DMS53 (cell line): ENCODE measurements at places on chromosomes 6 and 20.

DNA sequence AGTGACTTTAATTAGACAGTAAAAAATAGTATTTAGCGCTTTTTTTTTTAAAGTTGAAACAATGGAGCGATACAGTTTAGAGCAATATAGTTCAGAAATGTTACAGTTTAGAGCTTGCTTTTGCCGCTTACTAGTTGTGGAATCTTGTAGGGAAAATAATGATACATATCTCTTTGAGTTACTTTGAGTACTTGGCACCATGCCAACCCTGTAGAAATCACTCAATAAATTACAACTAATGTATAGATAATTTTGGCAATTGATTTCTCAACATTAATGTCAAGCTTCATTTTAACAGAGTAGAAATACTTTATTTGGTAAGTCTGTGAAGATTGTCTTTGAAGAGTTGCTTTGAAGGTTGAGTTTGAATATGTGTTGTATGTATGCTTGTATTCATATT lies 27.4 kb downstream of the CDC40 start:
- DNase-seq: no peak

DNA sequence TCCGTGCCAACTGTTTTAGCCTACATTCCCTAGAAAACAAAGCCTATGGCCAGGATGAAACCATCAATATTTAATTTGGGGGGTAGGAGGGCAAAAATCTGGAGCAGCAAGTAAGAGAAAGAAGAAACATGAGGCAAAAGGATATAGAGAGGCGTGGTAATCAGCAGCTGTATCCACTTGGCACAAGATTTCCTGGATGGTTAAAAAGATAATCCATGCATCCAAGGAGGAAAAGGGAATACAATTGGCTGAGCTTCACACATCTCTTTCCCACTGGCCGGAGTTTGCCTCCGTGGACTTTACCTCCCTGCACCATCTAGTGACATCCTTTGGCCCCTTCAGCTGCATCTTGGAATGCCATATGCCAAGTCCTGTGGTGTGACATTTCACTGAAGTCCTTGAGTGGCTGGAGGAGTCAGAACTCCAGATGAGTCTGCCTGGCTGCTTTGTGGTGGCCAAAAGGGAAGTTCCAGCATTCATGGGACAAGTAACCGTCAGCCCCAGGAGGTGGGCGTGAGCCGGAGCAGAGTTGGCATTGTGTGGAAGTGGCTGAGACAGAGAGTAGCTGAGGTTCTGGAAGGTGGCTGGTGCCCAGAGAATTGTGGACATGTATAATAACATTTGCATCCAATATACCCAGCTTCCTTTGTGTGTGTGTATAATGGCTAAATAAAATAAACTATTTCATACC lies 13.7 kb upstream of the TMX4 start:
- DNase-seq: no peak

- no peak for DNase-seq
Measured at GRCh38 chr6:110676396-110676795, 138.9 kb downstream of the CDK19 start.

- DNase-seq: no peak
Measured at GRCh38 chr6:104162036-104162669, 697.6 kb downstream of the HACE1 start.

DNA sequence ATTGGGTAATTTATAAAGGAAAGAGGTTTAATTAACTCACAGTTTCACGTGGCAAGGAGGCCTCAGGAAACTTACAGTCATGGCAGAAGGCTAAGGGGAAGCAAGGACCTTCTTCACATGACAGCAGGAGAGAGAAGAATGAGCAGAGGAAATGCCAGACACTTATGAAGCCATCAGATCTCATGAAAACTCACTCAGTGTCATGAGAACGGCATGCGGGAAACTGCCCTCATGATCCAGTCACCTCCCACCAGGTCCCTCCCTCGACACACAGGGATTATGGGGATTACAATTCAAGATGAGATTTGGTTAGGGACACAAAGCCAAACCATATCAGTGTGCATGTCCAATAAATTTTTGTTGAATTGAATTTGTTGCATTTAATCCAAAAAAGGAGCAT lies 52.0 kb downstream of the ECT2L start:
- no peak for DNase-seq

DNA sequence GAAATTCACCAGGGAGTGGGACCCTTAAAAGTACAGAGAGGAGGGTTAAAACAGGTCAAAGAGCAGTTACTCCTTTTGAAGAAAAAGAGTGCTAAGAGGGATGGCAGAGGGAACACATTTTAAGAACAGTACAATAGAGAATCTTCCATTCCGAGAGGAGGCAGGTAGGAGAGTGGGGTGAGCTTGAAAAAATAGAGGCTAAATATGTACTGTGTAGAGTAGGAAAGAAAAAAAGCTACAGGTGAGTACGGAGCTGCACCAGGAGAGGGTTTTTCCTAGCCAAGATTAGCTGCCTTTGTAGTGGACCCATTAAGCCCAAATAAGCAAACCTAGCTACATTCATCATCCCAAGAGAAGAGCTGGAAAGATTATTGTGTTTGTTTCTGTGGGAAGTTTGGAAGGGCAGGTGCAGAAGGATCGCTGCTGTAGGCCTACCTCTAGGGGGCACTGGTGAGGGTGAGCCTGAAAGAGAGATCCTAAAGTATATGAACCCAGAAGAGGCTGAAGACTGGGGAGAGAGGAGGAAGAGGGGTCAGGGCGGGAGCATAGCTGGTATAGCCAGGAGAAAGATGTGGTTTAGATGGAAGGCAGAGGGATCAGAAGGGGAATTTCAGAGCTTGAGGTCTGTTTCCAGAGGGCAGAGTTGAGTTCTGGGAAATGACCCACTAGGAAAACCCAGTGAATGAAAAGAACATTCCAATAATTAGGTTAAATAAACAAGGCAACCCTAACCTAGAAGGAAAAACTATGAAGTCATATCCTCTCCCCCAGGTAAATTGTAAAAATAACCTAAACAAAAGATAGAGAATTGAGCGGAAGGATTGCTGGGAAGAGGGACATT lies 50.2 kb upstream of the HINT3 start:
- peak; percentile 55 for DNase-seq

DNA sequence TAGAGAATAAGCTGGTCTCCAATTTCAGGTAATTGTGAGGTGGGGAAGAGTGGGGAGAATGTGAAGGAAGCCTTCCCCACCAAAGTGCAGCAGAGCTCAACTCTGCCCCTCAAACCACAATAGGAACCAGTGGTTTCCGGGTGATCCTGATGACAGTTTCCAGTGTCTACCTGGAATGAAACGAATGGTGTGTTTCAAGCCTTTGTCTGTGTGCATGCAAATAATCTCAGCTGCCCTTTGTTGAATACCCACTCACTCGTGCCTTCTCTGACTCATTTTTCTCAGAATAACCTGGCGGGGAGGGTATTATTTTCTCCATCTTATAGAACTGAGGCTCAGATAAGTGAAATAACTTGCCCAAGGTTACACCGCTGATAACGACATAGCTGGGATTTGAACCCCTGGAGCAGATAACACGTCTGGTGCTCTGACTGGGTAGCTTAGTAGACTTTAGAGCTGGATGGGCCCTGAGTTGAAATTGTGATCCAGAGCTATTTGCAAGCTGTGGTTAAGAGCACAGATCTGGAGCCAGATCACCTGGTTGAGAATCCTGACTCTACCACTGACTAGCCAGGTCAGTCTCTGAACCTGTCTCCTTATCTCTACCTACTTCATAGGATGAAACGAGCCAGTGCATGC lies 85.1 kb downstream of the EYA2 start:
- peak; percentile 29 for DNase-seq

DNA sequence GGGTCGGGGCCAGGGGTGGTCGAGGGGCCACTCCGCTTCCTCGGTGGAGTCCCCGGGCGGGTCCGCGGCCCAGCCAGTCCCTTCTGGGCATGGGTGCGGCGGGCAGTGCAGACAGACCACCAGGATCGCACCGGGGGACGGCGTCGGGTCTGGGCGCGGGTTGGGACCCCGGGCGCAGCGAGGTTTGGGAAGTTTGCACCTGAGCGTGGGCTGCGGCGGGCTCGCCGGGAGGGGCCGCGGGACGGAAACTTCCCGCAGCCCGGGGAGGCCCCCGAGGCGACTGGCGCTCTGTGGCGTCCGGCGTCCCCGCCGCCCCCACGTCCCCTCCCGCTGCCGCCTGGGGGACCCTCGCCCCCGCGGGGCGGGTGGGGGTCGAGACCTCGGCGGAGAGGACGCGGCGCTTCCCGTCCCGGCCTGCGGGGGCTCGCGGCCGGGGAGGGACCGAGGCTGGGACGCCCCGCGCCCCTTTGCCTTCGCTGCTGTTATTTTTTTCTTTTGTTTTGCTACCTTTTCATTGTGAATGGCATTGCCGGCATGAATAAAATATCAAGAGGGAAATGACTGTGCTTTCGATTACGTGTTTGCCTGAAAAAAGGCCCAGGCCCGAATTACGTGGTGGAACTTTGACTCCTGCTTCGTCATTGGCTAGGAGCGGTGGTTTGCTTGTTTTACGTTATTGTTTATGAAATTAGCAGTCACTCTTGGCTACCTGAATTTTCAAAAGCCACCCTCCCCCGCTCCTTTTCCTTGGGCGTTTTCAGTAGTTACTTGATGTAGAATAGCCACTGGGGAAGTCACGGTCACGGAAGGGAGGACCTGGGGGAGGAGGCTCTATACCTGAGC lies 703 bp downstream of the SNX9 start:
- DNase-seq: peak; percentile 69

DNA sequence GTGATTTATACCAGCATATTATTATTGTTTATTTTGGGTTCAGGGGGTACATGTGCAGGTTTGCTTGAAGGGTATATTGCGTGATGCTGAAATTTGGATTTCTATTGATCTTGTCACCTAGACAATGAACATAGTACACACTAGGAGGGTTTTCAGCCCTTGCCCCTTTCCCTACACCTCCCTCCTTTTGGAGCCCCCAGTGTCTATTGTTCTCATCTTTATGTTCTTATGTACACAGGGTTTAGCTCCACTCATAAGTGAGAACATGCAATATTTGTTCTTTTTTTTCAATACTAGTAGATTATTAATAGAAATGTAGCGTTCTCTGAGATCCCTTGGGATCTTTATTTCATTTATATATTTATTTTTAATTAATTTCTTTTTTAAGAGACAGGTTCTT lies 79.2 kb upstream of the MRAP2 start:
- DNase-seq: peak; percentile 53

- DNase-seq: peak; percentile 24
Measured at GRCh38 chr20:50373674-50374286, 136.4 kb upstream of the PTPN1 start.

DNA sequence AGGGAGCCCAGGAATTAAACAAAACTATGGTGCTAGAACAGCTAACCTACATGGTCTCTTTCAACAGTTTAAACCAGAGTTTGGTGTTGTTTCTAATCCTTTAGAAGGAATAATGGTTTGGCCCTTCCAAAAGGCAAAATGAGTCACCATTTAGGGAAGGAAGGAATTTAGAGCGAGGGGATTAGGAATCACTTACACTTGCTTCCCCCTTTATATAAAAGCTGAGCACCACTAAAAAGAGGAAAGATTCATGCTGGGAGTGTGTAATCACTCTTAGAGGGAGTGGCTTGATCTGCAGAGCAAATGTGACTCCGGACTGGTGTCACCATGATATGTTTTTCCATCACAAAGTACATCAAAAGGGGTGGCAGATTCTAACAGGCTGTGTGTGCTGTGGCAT lies 63.6 kb downstream of the F13A1 start:
- DNase-seq: no peak

DNA sequence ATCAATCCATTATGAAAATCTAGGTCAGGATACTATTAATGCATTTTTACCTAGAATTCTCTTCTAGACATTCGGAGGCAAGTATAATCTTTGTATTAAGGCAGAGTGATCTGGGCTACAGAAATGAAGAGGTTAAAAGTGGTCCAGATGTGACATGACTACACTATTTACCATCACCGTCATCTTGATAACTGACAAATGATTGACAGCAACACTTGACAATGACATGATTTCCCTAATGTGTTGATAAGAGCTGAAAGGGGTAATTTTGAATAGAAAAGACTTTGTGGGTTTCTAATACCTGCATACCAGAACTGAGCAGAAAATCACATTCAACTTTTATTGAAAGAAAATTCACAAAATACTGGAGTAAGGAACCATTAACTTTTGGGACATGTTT lies 718.9 kb upstream of the MAP3K7 start:
- no peak for DNase-seq

DNA sequence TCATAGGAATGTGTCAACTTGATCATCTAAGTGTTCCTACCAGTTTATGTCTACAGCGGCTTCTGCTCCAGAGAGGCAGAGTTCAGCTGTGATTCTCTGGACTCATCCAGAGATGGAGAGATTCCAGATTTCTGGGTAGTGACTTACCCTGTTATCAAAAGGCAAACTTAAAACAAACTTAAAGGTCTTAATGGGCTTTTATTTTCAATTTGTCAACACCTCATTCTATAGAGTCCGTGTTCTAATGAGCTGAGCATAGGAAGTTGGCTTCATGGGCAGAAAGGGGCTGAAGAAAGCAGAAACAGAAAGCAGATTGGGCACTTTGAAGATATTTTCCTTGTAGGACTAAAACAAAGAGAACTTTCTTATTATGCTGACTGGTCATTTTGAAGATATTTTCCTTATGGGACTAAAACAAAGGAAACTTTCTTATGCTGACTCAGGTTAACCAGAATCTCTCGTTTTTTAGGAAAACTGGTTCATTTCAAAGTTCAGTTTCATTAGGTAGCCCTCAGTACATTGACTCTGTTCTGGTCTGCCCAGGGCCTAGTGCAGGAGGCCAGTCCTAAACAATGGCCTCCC lies 185.1 kb downstream of the CDH26 start:
- DNase-seq: no peak

DNA sequence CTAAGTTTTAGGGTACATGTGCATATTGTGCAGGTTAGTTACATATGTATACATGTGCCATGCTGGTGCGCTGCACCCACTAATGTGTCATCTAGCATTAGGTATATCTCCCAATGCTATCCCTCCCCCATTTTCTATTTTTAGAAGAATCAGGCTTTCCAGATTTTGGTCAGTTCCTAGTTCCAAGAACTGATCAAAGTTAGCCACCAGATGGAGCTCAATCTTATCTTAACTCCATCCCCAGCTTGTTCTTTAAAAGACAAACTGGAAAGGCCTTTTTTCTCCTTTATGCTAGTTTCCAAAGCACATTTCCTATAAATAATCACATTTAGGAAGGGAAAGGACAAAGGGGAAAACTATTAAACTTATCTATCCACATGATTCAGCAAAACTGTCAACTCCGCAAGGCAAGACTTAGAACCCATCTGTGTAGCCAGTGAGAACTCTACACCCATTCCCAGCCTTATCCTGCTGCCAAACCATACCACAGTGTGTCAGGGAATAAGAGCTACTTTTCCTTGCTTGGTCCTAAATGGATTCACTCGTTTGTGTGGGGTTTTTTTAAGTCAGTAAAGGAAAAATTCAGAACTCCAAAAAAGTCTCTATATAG lies 22.8 kb upstream of the KHDC1 start:
- DNase-seq: peak; percentile 73

GRCh38 chr6:134480593-134480992 lies 162.7 kb upstream of the SGK1 start:
- DNase-seq: no peak

- peak; percentile 72 for DNase-seq
Measured at GRCh38 chr20:17431621-17432364, 99.4 kb downstream of the BFSP1 start.

DNA sequence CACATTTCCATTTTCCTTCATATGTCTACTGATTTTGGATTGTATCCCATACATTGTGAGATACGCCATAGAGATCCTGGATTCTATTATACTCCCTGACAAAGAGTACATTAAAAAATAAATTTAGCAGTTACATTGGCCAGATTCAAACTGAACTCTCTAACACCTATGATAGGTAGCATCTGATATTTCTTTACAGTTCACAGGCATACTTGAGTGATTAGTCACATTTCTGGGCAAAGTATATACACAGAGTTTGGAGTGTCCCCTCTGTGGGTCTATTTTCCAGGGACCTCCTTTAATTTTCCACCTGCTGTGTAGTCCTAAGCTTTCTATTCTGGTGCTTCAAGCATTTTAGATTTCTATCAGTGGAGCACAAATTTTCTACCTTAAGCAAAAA lies 96.4 kb downstream of the TBC1D32 start:
- no peak for DNase-seq
